ENCODE measurements at places on chromosomes 1 and 21. TPM values are rescaled to one million over a fixed set of nuclear protein-coding genes. Genes with fewer than 3 reads are reported as not detected.

DNA sequence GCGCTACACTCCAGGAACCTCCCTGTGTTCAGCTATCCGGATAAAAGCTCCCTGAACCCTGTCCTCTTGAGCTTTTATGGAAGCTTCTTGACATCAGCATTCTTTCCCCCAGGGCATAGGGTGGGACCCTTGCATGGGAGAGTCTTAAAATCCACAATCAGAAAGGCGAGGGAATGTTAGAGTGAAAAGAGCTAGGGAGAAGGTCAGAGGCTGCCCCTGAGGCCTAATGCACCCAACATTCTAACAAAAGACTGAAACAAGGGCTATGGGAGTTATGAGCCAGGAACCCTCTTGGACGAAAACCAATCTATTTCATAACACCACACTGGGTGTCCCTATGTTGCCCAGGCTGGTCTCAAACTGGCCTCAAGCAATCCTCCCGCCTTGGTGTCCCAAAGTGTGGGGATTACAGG lies 36.7 kb downstream of the NEK2 start:
- no peak for DNase-seq

DNA sequence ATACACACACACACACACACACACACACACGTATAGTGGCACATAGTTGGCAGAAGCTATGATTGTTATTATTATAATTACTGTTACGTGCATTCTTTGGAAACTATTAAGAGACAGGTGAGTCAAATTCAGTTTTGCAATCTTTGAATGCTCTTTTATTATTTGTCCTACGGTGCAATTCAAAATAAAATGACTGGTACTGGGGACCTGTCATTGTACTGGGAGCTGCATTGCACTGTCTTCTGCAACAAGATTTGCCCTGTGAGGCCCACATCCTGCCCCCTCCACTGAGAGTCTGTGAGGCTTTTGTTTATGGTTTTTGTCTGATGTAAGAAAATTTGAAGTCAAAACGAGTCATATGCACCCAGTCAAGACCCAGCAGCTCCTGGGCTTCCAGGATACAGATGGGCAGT lies 1.9 kb downstream of the LY9 start:
- no peak for DNase-seq

The OR2T29 gene
- total RNA-seq: not detected

DNA sequence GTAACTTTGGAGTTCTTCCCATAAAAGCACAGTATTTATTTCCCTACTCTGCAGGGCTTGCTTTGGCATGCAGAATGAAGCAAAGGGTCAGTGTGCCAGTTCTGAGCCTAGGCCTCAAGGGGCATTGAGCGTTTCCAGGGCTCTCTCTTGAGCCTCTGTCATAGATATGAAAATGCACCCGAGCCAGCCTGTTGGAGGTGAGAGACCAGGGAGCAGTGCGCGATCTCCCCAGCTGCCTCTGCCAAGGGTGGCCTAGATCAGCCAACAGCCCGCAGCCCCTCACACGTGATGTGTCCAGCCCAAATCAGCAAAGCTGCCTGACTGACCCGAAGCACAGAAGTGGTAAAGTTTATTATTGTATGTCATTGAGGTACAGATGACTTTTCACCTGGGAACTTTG lies 63.7 kb downstream of the TENT5C start:
- no peak for DNase-seq

GRCh38 chr1:33085332-33085731 lies 4.4 kb downstream of the AZIN2 start:
- DNase-seq: no peak

- peak; percentile 87 for DNase-seq
Measured at GRCh38 chr1:178310685-178311105, 186.1 kb downstream of the CLEC20A start.

The FCRLB gene
- 1.4 TPM for total RNA-seq

GRCh38 chr21:36552434-36552785 lies 72.5 kb upstream of the CLDN14 start:
- no peak for DNase-seq

DNA sequence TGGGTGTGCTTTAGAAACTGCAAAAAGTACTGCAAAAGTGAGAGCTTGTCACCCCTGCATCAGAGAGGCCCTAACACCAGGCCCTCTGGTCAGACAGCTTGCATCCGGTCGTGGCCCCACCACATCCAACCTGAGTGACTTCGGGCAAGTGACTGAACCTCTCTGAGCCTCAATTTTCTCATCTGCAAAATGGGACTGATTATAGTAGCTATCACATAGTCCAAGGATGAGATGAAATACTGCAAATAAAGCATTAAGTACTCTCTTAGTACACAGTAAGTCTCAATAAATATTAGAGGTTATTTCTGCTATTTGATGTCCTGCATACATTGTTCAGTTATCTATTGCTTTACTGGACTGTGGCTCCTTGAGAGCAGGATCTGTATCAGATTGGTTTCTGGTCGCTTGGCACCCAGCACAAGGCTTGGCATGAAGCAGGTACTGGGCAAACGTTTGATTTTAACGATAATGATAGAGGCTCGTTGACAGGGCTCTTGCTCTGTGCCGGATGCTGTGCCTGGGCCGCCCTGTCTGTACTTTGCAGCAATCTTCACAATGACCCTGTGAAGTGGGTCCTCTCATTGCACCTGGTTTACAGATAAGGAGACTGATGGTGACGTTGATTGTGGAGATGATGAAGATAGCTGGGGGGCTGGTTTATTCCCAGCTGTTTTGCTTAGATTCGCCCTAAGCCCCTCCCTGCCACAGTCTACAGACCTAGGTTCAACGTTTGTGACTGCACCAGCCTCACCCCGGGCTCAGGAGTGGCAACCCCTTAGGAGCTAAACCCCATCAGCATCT lies 43.6 kb downstream of the RAP1GAP start:
- no peak for DNase-seq

DNA sequence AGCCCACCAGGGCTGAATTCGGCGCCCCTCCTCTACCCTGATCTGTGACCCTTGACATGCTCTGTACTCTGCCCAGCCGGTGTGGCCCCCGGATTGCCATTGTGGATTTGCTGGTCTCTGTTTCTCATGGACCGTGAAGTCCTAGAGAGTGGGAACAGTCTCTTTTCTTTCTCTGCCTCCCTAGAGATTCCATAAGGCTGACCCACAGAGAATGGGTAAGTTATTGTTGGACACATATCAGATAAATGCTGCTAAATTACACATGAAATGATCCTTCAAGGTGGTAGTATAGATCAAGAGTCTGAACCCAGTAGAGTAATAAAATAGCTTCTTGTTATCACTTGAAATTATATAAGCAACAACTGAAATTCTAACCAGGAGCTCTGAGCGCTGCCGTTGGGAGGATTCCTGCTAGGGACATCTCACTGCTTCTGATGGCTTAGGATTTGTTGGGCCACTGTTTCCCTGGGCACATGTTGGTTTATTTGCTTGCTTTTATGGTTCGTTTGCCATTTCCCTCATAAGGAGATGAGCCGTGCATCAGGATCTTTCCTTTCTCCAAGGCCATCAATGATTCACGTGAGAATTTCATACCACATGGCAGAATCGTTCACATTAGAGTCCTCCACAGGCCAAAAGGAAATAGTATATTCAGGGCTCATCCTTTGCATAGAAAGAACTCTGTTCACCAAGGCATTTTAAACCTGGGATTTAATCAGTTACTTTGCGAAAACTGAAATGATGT lies 111.9 kb downstream of the ZBTB18 start:
- DNase-seq: no peak

All from HT-29 (cell line).